ENCODE measurements at places on chromosomes 3 and 15.

DNA sequence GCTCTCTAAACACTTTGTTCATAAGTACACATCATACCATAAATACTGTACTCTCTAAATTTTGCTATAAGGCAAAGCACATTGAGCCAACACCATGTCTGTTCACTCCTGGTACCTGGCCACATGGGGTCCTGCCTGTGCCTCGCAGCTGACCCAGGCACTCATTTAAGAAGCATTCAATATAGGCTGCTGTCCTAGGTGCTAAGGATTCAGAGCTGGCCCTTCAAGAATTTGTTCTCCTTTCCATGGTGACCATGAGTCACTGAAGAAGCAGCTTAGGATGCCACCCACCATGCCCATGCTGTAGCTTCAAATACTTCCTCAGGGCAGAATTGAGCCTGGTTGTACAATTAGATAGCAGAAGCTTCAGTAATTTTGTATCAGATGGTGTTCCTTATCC, 119.2 kb upstream of the ZBED2 start:
- DNase-seq: no peak

GRCh38 chr15:52146776-52147175, 34.2 kb upstream of the BCL2L10 start:
- DNase-seq: no peak

DNA sequence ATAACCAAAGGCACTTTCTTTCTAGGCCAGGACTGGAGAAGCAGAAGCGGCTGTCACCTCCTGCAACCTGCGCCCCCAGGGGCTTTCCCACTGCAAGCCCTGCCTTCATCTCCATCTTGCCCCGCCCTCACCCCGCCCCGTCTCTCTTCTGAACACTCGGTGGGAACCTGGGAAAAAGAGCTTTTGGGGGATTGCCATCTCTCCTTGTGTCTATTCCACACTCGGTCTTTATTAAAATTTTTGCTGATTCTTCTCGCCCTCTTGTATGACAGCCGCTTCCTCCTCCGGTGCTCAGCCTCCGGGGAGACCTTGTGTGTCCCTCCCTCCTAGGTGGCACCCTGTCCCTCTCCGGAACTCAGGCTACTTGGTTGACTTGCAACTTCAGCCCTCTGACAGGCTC, 41.9 kb upstream of the SPESP1 start:
- DNase-seq: no peak

- DNase-seq: no peak
These were observed 16.5 kb downstream of the PLXNA1 start for GRCh38 chr3:126999383-126999782.

DNA sequence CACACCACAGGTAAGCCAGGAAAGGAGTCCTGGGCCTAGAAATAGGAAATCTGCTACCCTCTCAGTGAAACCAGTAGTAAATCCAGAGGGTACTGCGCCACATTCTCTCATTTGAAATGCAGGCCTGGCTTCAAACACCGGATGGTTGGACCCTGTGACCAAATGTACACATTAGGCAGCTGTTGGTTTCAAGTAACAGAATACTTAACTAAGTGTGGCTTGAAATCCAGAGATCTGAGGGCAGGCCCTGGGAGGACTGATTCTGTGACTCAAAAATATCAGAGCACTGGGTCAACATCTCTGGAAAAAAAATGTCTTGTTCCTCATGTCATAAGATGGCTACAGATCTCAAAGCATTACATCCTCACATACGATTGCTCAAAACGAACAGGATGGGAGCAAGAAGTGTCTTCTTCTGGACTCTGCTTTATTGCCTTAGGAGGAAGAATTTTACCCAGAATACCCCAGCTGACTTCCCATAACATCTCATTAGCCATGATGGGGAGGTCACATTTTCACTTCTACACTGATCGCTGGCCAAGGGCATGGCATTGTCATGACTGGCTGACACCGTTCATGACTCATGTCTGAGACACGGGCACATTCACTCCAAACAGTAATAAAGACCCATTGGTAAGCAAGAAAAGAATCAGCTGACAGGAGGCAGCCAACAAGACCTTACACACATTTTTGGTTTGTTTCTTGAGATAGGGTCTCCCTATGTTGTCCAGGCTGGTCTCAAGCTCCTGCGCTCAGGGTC, 166.0 kb downstream of the ARRDC4 start:
- no peak for DNase-seq

DNA sequence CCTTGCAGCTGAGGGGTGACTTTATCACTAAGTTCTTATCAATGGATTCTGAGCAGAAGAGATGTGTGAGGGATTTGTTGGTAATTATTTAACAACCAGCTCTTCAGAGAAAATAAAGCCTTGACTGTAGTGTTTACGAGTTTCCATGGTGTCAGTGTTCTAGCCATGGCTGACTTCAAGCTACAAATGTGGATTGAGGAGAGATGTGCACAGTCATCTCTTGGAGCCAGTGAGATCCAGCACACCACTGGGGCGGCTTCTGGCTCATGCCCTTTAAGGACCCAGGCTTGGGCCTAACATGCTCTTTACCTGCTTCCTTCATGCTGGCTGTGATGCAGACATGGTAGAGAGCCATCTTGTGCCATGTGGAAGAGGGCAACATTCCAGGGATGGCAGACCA, 145.6 kb upstream of the MRPS22 start:
- DNase-seq: no peak

GRCh38 chr3:101932326-101933068, 83.2 kb downstream of the NFKBIZ start:
- no peak for DNase-seq

DNA sequence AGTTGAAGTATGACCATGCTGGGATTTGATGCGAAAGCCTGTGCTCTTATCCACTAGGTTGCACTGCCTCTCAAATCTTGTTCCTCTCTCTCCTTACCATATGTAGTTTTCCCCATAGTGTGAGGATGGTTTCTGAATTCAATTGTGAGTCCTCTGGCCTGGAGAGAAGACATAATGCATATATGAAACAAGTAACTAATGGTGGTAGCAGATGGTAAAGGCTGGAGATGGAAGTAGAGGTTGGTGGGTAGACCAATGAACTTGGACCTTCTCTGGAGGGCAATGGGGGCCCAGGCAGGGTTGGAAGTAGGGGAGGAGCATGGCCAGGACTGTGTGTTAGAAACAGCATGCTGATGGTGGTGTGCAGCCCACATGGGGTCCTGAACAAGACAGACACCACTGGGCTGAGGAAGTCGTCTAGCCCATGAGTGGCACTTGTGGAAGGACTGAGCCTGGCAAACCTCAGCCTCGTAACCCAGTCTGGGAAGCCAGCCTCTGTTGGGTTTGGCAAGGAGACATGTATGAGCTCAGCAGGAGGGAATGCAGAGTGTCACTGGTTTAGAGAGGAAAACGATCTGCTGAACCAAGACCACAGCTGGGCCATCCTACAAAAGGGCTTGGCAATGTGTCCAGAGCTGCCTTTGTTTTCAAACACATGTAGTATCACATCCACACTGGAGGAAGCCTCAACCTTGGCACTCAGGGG, 18.5 kb upstream of the LMCD1 start:
- no peak for DNase-seq

- DNase-seq: no peak
These were observed 59.5 kb upstream of the GALNT15 start for GRCh38 chr3:16114930-16115329.

- no peak for DNase-seq
These were observed 97.6 kb downstream of the SNRPN start for GRCh38 chr15:25052191-25052999.

- DNase-seq: no peak
These were observed 77.8 kb downstream of the GHSR start for GRCh38 chr3:172370419-172370818.

- no peak for DNase-seq
These were observed 33.4 kb upstream of the RAD18 start for GRCh38 chr3:8996681-8997121.

DNA sequence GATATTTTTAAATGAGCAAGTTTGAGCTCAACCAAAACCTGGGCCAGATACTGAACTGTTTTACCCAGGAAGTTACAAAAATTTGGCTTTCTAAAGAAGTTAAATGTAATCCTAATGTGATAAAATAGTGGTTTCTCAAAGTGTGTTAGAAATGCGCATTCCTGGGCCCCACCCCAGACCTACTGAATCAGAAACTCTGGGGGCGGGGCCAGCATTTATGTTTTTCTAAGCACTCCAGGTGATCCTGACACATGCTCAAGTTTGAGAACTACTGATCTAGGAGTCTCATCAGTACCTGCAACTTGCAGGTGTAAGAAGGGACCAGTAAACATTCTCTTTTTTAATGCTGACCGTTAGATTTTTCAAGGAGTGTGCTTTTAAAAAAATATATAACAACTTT, 190.6 kb downstream of the VPS13C start:
- no peak for DNase-seq

GRCh38 chr3:172170073-172170709, 130.8 kb downstream of the FNDC3B start:
- DNase-seq: no peak

DNA sequence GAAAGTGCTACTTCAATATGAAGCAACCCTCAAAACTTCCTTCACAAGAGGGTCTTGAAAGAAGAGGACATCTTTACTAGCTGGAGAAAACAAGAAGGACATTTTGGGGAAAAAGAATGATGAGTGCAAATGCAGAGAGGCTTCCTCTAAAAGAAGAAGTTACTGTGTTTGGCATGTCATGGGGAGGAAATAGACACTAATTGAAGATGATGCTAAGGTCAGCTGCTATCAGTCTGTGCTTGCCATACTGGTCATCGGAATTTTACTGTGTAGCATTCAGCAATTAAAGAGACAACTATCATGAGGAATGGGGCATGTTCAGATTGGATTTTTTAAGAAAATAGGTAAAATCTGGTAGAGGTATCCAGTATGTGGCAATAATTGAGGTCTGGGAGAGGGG, 60.0 kb downstream of the THRB start:
- no peak for DNase-seq

GRCh38 chr3:9784965-9785364, 7.3 kb downstream of the TADA3 start:
- DNase-seq: no peak

Measured in stimulated activated CD4-positive, alpha-beta T cell treated with anti-CD3 and anti-CD28 coated beads, TNF-alpha, amount 100 ng/mL, for 1 hour (primary cell).